Pulmonary artery endothelial cell (primary cell): ENCODE measurements at places on chromosomes 4 and X.

DNA sequence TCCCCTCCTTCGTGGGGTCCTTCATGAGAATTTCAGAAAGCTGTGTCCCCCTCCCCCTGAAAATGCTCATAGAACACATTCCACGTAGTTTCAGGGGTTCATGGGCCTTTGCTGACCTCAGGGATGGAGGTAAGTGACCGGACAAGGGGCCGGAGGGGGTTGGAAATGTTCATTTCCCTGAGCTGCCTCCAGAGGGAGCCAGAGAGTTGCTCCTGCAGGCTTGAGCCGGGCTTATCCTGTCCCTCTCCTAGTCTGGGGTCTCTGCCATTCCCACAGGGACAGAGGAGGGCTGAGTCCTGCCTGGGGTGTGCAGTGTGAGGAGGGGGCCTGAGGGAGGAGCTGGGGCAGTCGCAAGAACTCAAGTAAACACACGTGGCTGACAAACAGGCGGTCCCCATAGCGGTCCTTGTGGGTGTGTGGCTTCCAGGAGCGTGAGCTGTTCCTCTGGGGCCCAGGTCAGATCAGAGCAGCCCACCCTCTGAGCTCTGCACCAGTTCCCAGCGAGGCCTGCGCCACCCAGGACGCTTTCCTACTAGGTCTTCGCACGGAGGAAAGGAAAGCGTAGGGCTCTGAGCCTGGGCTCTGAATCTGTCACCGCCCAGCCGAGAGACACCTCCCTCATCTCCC, 62.5 kb downstream of the WFS1 start:
- no peak for DNase-seq

DNA sequence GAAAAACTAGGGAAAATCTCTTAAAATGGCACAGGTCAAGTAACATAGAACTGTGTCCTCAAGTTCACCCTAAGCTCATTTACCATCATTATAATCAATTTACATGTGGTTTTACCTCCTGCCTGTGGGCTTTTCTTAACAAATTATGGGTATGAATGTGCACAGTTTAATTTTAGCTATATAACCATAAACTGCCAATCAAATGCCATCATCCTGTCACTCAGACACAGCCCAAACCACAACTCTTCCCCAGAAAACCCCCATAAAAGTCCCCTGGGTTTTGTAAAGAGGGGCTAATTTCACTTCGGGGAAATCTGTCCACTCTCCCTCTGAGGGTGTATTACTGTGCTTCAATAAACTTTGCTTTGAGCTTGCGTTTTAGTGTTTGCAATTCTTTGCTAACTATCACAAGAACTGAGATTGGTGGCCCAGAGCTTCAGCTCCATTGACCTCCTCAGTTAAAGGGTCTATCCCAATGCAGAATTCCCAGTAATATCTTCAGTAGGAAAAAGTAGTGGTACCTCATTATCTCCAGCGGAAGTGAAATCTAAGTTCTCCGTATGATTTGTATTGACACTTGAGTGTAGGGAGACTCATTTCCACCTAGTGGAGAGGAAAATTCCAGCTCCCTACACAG, 394.6 kb downstream of the SPOCK3 start:
- DNase-seq: no peak

GRCh38 chr4:104502471-104502870, 7.8 kb upstream of the CXXC4 start:
- DNase-seq: no peak

DNA sequence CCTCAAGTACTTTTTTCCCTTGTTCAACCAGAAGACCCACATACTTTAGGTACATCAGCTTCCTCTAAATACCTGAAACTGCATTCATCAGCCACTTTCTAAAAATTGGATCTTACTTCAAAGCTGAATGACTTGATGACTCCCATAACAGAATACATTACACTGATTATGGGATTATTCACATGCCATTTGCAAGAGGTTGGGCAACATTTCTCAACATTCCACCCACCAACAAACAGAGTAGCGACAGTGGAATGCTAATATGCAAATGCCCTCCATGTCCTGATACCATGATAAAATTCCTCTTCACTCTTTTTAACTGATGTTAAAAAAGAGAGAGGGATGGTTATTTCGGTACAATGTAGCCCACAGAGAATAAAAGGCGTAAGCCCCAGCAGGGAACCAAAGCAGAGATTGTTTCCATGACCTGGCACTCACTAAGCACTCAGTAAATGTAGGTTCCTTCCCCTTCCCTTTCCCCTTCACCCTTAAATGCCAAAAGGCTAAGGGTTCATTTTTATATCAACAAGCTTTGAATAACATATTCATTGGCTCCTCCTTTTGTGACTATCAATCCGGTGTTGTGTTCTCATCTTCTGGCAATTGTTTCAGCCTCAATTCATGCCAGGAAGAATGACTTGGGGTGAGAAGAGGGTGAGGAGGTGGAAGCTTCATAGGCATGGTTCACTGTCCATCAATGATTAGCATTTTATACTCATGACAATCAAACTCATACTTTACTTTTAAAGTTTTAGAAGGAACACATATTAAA, 317.2 kb downstream of the DHX15 start:
- DNase-seq: no peak

GRCh38 chrX:1519022-1519497, 17.9 kb downstream of the P2RY8 start:
- no peak for DNase-seq

- DNase-seq: no peak
Measured at GRCh38 chr4:124276461-124276860, 436.1 kb downstream of the ANKRD50 start.

GRCh38 chrX:152915541-152916241, 17.8 kb downstream of the ZNF185 start:
- no peak for DNase-seq

DNA sequence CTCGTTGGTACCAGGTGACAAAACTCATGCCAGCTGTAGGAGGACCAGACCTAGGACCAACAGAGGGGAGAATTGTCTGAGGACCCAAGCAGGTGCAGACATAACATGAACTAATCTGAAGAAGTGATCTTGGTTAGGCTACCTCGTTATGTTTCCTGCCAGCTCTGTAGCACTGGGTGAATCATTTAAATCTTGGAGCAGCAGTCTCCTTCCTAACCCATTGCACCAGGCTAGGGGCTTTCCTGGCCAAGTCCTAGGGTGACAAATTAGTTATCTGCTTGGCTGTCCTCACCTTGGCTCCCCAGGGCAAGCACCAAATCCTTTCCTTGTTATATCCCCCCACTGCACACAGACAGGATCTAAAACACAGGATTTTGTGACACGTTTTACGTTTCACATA, 87.8 kb downstream of the WWC2 start:
- no peak for DNase-seq

GRCh38 chrX:112888916-112889315, 48.3 kb upstream of the AMOT start:
- DNase-seq: no peak

- no peak for DNase-seq
Measured at GRCh38 chrX:12956704-12957534, 18.0 kb upstream of the TMSB4X start.

- no peak for DNase-seq
Measured at GRCh38 chr4:24995346-24995919, 35.3 kb downstream of the LGI2 start.

GRCh38 chr4:4247696-4248028, 361 bp downstream of the TMEM128 start:
- DNase-seq: no peak

DNA sequence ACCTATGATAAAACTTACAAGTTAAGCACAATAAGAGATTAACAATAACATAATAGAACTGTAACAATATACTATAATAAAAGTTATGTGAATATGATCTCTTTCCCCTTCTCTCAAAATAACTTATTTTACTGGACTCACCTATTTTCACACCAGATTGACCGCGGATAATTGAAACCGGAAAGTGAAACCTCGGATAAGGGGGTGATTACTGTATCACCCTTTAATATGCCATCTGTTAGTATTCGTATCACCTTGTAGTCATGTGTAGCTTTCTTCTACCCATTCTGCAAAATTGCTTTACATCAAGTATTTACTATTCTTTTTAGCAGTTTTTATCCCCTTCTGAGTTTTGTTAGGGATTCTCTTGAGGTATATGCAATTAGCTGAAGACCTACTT, 1.8 kb downstream of the SPCS3 start:
- no peak for DNase-seq

GRCh38 chr4:145218251-145218650, 37.9 kb upstream of the OTUD4 start:
- DNase-seq: no peak

DNA sequence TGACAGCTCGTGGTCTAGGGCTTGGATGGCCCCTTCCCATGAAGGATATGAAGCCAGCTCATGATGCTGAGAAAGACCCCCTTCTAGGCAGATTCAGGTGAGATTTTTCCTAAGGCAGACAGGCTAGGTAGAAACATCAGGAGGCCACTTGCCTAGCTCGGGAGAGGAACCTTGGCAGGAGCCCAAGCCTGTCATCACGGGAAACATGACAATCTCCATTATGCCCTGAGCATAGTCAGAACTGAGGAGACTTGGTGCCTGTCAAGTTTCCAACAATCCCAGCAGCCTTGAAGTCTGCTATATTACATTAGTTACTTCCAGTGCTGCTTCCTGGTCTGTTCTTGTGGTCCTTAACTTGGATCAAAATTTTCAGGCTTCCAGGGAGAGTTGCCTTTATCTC, 18.7 kb upstream of the WDR1 start:
- no peak for DNase-seq

DNA sequence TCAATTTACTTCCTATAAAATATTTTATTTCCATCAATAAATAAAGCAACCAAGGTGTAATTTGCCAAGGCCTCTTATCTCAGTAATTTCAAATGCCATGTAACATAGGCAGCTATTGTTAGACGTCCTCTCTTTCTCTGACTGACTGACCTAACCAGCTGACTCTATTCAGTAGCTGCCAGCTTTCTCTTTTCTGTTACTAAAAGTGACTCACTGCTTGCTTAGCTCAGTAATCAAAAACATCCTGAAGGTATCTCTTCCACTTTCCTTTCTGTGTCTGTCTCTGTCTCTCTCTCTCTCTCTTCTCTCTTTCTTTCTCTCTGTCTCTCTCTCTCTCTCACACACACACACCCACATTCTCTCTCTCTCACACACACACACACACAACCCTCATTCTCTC, 134.2 kb downstream of the SPOCK3 start:
- no peak for DNase-seq

DNA sequence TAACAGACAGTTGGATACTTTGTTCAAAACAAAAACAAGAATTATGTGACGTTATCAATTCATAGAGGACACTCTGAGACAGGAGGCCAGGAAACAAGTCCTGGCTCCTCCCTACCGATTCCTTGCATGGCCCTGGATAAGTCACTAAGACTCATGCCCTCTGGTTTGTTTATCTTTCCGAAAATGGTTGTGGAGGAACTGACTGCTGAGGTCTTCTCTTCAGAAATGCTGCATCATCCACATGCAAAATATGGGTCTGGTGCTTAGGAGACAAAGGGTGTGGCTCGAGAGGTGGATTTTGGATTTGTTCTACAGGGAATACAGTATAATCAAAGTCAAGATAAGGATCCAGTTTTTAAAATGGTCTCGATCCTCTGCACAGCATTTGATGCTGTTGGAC, 130.9 kb downstream of the RELL1 start:
- DNase-seq: no peak

DNA sequence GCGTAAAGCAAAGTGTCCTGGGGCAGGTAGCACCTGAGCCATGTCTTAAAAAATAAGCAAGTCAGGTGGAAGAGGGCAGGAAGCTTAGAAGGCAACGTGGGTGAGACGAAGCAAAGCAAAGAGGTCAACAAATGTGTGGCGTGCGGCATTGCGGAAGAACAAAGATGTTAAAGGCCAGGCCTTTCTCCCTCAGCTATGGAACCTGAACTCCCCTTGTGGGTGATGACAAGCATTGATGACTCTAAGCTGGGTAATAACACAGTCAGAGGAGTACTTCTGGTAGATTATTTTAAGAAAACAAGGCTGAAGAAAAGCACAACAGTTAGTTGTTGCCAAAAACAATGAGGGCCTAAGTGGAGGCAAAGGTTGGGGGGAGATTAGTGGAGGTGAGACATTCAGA, 29.0 kb upstream of the SORBS2 start:
- no peak for DNase-seq

- DNase-seq: no peak
Measured at GRCh38 chr4:107834241-107834794, 9.6 kb downstream of the SGMS2 start.

- no peak for DNase-seq
Measured at GRCh38 chr4:130359542-130359941, 1263.6 kb downstream of the C4orf33 start.

DNA sequence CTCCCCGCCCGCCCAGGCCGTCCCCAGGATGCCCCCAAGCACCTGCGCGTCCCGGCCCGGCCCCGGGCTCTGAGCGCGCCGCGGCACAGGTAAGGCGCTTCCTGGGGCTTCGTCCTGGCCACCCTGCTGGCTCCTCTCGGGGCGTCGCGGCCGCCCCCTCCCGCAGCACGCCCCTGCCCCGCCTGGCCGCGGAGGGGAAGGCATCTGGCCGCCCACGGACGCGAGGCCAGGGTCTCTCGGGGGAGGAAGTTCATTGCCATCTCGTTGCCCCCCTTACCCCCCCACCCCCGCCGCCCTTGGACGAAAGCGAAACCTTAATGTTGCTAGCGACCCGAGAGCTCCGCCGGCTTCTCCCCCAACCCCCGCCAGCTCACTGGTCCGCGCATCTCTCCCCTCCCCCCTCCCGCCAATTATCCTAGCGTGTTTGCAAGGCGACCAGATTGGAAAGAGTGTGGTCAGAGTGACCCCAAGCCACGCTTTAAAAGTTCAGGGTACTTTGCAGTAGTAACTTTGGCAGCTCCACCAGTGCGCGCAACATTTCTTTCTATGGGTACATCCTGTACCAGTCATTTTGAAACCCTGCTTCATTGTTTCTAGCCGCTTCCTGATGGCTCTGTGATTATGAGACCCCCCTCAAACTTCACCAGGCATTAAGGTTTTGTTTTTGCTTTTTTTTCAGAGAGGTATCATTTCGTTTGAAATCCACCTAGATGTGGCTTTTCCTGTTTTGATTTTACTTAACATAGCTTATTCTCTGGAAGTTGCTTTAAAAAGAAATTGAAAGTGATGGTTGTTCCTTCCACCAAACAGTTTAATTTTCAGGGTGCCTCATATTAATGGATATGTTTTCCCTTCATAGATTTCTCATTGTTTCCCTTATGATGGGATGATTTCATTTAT, 626 bp downstream of the TBC1D1 start:
- no peak for DNase-seq

DNA sequence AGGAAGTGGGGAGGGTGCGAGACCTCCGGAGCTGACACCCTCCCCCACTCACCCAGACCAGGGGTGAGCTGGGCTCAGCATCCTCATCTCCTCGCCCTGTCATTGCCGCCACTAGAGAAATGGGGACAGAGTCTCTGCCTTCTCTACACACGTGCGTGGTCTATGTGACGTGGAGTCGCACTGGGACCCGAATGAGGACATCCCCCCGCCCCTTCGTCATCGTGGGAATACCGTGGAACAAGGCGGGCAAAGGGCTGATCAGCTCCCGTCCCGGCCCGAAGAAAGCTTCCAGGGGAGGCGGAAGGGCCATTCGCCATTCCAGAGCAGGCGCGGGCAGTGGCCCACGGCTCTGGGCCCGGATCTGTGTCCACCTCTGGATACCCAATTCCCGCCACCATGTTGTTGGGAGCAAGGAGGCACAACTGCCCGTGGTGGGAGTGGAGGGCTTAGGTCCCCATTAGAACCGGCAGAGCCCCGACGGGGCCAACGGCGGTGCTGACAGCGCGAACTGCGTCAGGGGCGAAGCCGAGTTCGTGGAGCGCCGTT, 12.0 kb downstream of the HMX1 start:
- no peak for DNase-seq
